ENCODE measurements at places on chromosomes 2 and 18. TPM values are rescaled to one million over a fixed set of nuclear protein-coding genes. Genes with fewer than 3 reads are reported as not detected.

CFAP53 gene
- 5.0 TPM for total RNA-seq

DNA sequence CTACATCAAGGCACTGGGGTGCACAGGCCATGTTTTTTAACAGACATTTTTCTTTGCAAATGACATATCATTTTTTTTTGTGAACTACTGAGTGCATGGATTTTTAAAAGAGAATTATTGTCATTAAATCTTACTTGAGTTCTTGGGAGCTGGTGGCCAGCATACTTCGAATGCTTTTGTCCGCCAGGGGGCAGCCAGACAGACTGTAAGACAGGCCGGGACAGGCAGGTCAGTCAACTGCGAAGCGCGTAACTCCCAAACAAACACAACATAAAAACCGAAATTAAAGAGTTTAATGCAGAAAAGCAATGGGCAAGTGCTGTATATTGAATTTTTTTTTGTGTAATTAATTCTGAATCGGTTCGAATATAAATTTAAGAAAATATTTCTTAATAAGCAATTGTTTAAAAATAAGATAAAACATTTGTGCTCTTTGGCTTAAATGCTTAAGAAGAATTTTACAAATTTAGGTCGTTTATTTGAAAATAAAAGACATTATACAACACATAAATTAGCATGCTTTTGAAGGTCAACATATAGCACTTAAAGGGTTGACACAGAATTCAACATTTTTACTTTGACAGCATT lies 142.2 kb upstream of the PXDN start:
- peaks cover 25% of the 10 kb centered on the region for H3K27me3 ChIP-seq
- H3K36me3 ChIP-seq = peaks cover 7% of the 10 kb centered on the region
- peaks cover 10% of the 10 kb centered on the region for H3K4me1 ChIP-seq
- H3K4me3 ChIP-seq = no peak overlapping the region
- peak; percentile 74 for DNase-seq

DSG2 gene
- 106 TPM for total RNA-seq

NT5C1B gene
- total RNA-seq = not detected

PAPOLG gene
- 18.4 TPM for total RNA-seq

CFAP65 gene
- not detected for total RNA-seq

DNA sequence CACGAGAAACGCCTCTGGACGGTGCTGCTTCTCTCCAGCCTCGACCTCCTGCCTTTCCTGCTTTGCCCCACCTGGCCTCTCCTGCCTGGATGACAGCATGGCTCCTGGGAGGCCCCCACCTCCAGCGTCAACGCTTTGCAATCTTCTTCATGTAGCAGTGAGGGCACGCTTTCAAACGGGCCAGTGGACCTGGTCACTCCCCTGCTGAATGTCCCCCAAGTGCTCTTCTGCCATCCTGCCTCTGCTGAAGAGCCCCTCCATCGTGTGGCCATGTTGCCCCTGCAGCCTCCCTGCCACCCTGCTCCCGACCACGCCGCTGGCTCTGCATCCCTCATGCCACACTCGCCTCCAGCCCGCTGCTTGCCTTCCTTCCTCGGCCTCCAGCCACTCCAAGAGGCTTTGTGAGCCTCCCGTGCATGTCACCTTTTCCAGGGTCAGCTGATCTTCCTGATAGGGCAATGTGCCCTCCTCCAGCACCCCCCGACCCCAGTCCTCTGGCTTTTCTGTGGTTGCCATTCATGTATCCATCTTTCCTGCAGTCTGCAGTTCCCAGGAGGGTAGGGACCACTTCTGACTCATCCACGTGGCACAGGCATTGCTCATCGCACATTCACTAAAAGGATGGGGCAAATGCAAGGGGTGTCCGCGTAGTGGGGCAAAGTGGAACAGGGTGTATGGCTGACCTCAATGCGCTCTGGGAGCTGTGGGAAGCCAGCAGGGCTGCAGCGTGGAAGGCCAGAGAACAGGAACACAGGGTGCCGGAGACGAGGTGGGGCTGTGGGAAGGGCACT lies 268.8 kb downstream of the TWIST2 start:
- H3K27me3 ChIP-seq = no peaks in the 10 kb centered on the region
- H3K27ac ChIP-seq = no peak overlapping the region
- DNase-seq = peak; percentile 29
- H3K4me3 ChIP-seq = no peak overlapping the region

Data from MCF 10A (cell line).